ENCODE measurements at places on chromosomes 2 and 18.
A peak's percentile ranks its signal among the peaks of the same experiment; 100 is the strongest.

GRCh38 chr2:33123216-33123615, 176.5 kb downstream of the LTBP1 start:
- H3K27ac ChIP-seq = no peak overlapping the region
- H3K27me3 ChIP-seq = no peaks in the 10 kb centered on the region
- H3K36me3 ChIP-seq = no peaks in the 10 kb centered on the region
- DNase-seq = no peak
- H3K4me1 ChIP-seq = no peaks in the 10 kb centered on the region
- H3K4me3 ChIP-seq = no peak overlapping the region

DNA sequence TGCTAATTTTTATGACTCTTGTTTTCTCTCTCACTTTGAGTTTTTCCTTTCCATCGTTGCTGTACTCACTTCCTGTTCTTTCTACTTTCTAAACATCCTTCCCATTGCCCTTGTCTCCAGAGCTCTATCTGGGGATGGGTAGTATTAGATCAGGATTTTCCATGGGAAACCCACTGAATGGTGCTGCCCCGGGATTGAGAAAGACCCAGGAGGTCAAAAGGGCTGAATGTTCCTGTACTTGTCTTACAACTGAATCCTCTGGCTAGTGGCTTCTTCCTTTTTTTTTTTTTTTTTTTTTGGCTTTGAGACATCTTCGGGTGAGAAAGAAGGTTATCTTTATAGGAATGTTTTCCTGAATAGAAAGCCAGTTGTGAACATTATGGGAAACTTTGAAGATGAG, 364.8 kb upstream of the SLC14A2 start:
- no peaks in the 10 kb centered on the region for H3K27me3 ChIP-seq
- no peak overlapping the region for H3K4me3 ChIP-seq
- no peak overlapping the region for H3K27ac ChIP-seq
- DNase-seq = no peak
- no peaks in the 10 kb centered on the region for H3K36me3 ChIP-seq
- H3K4me1 ChIP-seq = no peaks in the 10 kb centered on the region

DNA sequence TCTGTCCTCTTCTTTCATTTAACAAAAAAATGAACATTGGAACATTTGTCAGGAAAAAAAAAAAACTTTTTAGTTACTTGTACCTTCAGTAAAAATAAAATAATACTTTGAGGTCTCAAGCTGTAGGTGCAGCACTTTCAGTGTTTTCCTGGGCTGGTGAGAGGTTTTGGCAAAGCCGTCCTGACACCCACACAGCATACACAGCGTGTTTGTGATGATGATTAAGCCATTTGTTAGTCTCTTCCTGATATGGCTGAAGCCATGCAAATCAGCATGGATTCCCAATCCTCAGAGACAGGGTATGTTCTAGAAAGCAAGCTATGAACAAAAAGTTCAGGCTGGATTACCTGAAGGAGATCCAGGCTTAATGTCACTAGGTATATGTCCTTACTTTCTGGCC, 236.8 kb downstream of the ZNF516 start:
- H3K36me3 ChIP-seq = no peaks in the 10 kb centered on the region
- H3K27ac ChIP-seq = no peak overlapping the region
- no peak overlapping the region for H3K4me3 ChIP-seq
- H3K4me1 ChIP-seq = no peaks in the 10 kb centered on the region

GRCh38 chr2:65022189-65022588, 33.0 kb downstream of the SLC1A4 start:
- H3K4me1 ChIP-seq = peaks cover 9% of the 10 kb centered on the region
- H3K4me3 ChIP-seq = no peak overlapping the region
- H3K27me3 ChIP-seq = no peaks in the 10 kb centered on the region
- DNase-seq = no peak
- H3K27ac ChIP-seq = no peak overlapping the region

DNA sequence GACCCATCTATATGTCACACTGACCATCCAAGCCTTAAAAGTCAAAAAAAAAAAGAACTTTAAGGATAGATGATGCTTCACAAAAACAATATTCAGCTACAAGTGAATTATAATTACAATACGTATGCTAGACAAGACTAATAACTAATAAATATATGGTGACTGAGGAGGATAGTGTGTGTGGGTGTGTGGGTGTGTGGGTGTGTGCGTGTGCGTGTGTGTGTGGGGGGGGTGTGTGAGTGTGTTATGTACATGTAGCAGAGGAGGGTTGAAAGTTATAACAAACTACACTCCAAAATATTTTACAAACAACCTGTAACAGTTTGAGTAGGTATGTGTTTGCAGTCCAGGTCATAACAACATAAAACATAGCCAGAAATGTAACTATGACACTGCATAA, 159.2 kb upstream of the RBBP8 start:
- H3K27me3 ChIP-seq = no peaks in the 10 kb centered on the region
- DNase-seq = no peak
- no peaks in the 10 kb centered on the region for H3K4me1 ChIP-seq
- no peak overlapping the region for H3K27ac ChIP-seq

DNA sequence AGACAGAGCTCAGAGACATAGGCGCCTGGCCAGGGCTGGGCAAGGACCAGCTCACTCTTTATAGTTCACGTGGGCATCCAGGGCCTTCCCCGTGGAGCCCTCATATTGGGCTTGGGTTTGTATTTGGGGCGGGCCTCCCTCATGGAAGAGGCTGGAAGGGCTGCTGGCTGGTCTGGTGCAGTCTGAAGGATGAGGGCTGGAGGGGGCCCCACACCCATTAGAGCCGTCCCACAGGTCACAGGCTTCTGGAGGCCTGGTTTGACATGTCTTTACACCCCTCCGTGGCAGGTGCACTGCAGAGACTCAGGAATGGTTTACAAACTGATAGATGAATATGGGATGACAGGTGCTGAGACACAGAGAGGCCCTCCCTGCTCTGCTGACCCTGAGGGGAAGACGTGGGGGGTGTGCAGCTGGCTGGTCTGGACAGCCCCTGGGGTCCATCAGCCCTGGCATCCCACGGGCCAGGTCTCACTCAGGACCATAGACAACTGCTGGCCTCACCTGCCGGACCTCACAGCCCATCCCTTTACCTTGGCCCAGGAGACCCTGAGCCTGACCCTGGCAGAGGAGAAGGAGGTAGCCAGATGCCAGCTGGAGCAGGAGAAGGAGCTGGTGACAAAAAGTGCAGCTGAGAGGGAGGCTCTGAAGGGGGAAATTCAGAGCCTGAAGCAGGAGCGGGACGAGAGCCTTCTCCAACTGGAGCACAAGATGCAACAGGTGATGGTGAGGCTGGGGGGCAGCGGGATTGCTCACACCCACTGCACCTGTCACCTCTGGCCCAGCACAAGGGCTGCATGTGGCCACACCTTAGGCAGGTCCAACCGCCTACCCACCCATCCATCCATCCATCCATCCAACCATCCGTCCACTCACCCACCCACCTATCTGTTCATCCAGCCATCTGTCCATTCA, 43.9 kb downstream of the CROCC2 start:
- DNase-seq = no peak
- H3K4me3 ChIP-seq = no peak overlapping the region
- no peak overlapping the region for H3K27ac ChIP-seq

DNA sequence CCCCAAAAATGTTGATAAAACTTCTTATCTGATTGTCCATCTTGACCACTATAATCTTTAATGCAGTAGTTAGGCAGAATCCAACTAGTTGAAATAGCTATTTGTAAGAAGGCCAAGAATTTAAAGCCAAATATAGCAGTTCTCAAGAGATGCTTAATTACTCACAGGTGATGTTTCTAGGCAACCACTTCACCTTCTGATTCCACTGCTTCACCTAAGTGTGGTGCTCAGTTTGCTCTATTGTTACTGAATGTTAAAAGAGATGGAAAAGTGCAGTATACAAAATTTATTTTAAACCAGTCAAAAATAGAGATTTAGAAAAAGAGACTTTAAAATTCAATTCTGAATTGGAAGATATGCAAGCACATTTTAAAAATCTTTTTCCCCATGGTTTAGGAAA, 539.4 kb downstream of the ZNF804A start:
- no peak overlapping the region for H3K27ac ChIP-seq
- H3K4me3 ChIP-seq = no peak overlapping the region
- no peaks in the 10 kb centered on the region for H3K4me1 ChIP-seq
- DNase-seq = no peak
- no peaks in the 10 kb centered on the region for H3K36me3 ChIP-seq
- H3K27me3 ChIP-seq = no peaks in the 10 kb centered on the region

DNA sequence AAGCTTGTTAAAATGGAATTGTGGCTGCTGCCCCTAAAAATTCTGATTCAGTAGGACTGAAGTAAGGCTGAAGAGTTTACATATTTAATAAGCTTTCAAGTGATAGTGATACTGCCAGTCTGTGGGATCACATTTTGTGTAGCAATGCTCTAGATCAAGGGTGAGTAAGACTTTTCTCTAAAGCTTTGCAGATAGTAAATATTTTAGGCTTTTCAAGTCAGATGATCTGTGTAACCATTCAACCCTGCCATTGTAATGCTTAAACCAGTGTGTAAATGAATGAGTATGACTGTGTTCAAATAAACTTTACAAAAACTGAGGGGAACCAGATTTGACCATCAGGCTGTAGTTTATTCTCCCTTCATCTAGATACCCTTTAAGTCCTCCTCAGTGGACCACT, 92.7 kb downstream of the PIK3C3 start:
- H3K4me3 ChIP-seq = no peak overlapping the region
- H3K27ac ChIP-seq = no peak overlapping the region
- H3K36me3 ChIP-seq = peaks cover 7% of the 10 kb centered on the region
- no peaks in the 10 kb centered on the region for H3K4me1 ChIP-seq
- DNase-seq = no peak

GRCh38 chr2:209591021-209591420, 167.2 kb downstream of the MAP2 start:
- no peaks in the 10 kb centered on the region for H3K27me3 ChIP-seq
- no peak overlapping the region for H3K4me3 ChIP-seq
- no peak for DNase-seq
- no peaks in the 10 kb centered on the region for H3K36me3 ChIP-seq
- no peak overlapping the region for H3K27ac ChIP-seq

GRCh38 chr2:151560289-151560688, 150.6 kb downstream of the RIF1 start:
- H3K36me3 ChIP-seq = no peaks in the 10 kb centered on the region
- no peak overlapping the region for H3K27ac ChIP-seq
- DNase-seq = no peak

- H3K4me3 ChIP-seq = no peak overlapping the region
- DNase-seq = no peak
- H3K27me3 ChIP-seq = peaks cover 2% of the 10 kb centered on the region
- no peak overlapping the region for H3K27ac ChIP-seq
- H3K4me1 ChIP-seq = no peaks in the 10 kb centered on the region
- H3K36me3 ChIP-seq = no peaks in the 10 kb centered on the region
These were observed 29.5 kb upstream of the PAIP2B start for GRCh38 chr2:71256421-71256820.

DNA sequence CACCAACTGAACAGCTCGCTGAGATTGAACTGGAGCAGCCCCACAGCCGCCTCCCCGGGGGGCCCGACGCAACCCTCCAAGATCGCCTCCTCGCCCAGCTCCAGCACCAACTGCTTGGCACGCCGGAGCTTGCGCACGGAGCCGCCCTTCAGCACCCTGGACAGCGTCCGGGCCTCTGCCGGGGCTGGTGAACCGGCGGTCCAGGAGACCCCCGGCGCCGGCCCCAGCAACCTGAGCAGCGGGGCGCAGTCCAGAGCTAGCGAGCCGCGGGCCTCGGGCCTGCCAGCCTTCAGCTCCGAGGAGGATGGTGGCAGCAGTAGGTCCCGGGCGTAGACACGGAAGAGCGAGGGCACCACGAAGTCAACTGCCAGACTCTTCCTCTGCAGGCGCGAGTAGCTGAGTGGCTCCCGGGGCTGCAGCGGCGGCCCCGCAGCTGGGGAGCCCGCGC, 1.2 kb downstream of the ALK start:
- H3K4me3 ChIP-seq = no peak overlapping the region
- no peaks in the 10 kb centered on the region for H3K36me3 ChIP-seq
- H3K27ac ChIP-seq = no peak overlapping the region
- H3K4me1 ChIP-seq = peaks cover 10% of the 10 kb centered on the region
- H3K27me3 ChIP-seq = peaks cover 29% of the 10 kb centered on the region

DNA sequence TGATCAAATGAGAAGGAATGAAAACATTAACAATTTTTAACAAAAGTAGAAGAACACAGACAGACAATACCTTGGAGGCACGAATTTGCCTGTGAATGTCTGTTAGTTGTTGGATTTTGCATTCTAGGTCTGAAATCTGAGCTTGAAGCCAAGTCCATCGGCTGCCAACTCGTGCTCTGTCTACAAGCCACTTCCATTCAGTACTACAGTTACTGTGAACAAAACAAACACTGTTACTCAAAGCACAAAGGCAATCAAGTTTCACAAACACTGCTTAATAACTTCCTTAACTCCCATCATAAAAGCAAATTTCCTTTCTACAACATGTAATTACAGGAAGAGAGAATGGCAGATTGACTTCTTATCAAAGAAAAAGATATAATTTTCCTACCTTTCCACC, 42.2 kb downstream of the KANSL1L start:
- no peaks in the 10 kb centered on the region for H3K4me1 ChIP-seq
- no peak overlapping the region for H3K27ac ChIP-seq
- peaks cover 9% of the 10 kb centered on the region for H3K36me3 ChIP-seq
- H3K27me3 ChIP-seq = no peaks in the 10 kb centered on the region

DNA sequence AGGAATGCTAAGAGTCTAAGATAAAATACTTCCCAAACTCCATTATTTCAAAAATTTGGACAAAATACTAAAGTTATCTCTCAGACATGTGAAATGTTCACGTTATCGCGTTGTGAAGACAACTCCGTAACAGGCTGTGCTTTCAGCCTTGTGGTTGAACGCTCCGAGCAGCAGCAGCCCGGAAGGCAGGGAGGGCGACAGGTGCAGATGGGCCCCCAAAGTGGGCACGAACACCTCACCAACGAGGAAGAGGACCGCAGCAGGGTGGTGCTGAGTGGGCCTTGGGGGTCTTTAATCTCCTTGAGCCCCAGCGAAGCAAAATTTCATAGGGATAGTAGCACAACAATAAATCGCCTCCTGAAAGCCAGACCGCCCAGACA, 1.0 kb upstream of the FAM110C start:
- H3K4me3 ChIP-seq = no peak overlapping the region
- H3K27ac ChIP-seq = no peak overlapping the region
- H3K27me3 ChIP-seq = peaks cover 40% of the 10 kb centered on the region
- no peaks in the 10 kb centered on the region for H3K36me3 ChIP-seq

DNA sequence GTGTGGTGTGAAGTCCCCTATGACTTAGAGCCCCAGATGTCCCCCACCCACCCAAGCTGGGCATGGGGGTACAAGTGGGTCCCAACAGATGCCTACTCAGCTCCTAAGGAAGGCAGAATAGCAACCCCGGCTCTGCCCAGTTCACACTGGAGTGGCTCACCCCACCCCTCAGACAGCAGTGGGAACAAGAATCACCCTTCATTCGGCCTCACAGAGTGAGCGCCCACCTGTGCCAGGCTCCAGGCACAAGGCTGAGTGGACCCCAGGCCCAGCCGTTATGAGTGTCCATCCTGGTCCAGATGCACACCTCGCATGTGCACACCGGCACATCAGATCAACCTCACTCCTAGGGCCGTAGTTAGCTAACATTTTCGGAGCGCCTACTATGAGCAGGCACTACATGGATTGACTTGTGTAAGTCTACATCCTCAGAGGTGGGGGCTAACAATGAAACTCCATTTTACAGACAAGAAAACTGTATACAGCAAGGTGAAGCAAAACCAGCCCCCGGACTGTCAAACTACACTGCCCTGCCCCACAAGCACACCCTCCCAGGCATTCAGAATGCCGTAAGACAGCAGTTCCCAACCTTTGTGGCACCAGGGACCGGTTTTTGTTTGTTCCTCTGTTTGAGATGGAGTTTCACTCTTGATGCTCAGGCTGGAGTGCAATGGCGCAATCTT, 2.8 kb upstream of the ASTL start:
- H3K27me3 ChIP-seq = peaks cover 2% of the 10 kb centered on the region
- no peak for DNase-seq
- H3K36me3 ChIP-seq = peaks cover 33% of the 10 kb centered on the region
- H3K4me3 ChIP-seq = no peak overlapping the region

- H3K36me3 ChIP-seq = peaks cover 4% of the 10 kb centered on the region
- peaks cover 88% of the 10 kb centered on the region for H3K4me1 ChIP-seq
- DNase-seq = no peak
- peak overlapping the region; percentile 20 for H3K4me3 ChIP-seq
These were observed 111.8 kb downstream of the HDAC4 start for GRCh38 chr2:239288951-239289511.
